HCT116 (cell line): ENCODE measurements at places on chromosomes 5 and 9. TPM values are rescaled to one million over a fixed set of nuclear protein-coding genes. Genes with fewer than 3 reads are reported as not detected.

ANKRD31 gene
- total RNA-seq = 0.30 TPM

C5orf15 gene
- total RNA-seq = 28.8 TPM

GHR gene
- total RNA-seq = not detected

COL23A1 gene
- not detected for total RNA-seq

PTGER4 gene
- 3.0 TPM for total RNA-seq

DNA sequence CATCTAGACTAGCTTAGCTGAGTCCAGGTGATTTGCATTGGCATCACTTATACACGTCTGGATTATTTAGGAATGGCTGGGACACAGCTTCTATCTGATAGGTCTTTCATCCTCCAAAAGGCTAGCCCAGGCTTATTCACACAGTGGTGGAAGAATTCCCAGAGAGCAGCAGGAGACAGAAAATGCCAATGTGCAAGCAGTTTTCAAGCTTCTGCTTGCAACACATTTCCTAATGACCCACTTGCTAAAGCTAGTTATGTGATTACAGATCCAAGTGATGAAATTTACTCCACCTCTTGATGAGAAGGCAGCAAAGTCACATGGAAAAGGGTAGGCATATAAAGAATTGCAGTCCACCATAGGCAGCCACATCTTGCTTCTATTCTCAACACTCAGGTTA lies 44.2 kb upstream of the MAST4 start:
- H3K27me3 ChIP-seq = no peaks in the 10 kb centered on the region
- H3K27ac ChIP-seq = no peak overlapping the region
- no peaks in the 10 kb centered on the region for H3K36me3 ChIP-seq
- no peak overlapping the region for H3K4me3 ChIP-seq
- DNase-seq = no peak

DNA sequence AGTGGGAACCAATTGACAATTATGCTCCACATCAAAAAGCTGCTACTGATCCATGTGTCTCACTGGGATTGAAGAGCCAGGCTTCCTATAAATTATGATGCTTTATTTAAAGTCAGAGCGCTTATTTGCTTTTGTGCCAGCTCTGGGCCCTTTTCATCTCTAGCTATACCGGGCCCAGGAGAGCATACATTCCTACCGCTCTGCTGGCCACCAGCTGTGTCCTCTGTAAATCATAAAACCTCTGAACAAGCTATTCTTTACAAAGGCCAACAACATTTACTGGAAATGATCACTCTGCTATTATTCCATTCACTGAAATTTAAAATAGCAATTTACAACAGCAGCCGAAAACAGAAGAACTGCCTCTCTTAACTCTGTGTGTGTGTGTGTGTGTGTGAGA lies 86.6 kb downstream of the ZNF608 start:
- peak overlapping the region; percentile 78; the same call in 1 of the 2 replicates for H3K27ac ChIP-seq
- no peak overlapping the region for H3K4me3 ChIP-seq
- H3K36me3 ChIP-seq = no peaks in the 10 kb centered on the region

- no peak overlapping the region for H3K4me3 ChIP-seq
- H3K27me3 ChIP-seq = no peaks in the 10 kb centered on the region
- DNase-seq = no peak
These were observed 16.1 kb downstream of the GSN start for GRCh38 chr9:121283856-121284732.

DNA sequence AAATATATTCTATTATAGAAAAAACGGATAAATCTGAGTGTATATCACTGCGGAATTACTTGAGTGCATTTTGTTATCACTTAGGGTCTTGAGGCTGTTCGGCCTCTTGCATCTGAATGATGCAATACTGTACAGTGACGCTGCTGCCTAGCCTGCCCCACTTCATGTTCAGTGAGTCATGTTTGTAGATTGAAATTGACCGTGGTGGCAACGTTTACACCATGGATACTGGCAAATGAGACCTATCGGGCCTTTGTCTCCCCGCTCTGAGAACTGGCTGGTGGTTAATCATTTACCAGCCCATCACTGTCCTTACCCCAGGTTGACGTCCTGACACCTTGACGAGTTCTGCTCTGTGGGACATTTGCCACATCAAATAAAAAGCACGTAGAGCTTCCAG lies 510.1 kb upstream of the ADAMTS16 start:
- H3K27ac ChIP-seq = no peak overlapping the region
- no peak for DNase-seq
- no peaks in the 10 kb centered on the region for H3K27me3 ChIP-seq
- no peak overlapping the region for H3K4me3 ChIP-seq
- H3K4me1 ChIP-seq = no peaks in the 10 kb centered on the region

DNA sequence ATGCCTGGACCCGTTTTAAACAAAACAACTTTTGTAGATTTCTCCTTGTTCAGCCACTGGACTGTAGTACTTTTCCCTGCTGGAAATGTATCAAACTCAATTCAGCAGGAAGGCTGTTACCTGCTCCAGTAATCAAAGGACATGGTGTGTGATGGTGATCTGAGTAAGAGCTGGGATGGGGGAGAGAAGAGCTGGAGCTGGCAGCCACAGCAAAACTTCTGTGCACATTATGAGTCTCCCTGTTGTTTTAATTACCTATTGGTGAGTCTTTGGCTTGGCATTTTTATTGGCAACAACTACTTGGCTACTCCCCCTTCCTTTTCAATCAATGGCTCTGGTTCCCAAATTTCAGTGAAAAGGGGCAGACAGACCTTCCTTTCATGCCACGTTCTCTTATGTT lies 9.7 kb downstream of the NREP start:
- no peaks in the 10 kb centered on the region for H3K4me1 ChIP-seq
- H3K27ac ChIP-seq = no peak overlapping the region
- H3K4me3 ChIP-seq = no peak overlapping the region
- no peak for DNase-seq
- 0 out of 2 replicates have a peak, but pooled peaks cover 14% of the 10 kb centered on the region for H3K27me3 ChIP-seq
- no peaks in the 10 kb centered on the region for H3K36me3 ChIP-seq

DNA sequence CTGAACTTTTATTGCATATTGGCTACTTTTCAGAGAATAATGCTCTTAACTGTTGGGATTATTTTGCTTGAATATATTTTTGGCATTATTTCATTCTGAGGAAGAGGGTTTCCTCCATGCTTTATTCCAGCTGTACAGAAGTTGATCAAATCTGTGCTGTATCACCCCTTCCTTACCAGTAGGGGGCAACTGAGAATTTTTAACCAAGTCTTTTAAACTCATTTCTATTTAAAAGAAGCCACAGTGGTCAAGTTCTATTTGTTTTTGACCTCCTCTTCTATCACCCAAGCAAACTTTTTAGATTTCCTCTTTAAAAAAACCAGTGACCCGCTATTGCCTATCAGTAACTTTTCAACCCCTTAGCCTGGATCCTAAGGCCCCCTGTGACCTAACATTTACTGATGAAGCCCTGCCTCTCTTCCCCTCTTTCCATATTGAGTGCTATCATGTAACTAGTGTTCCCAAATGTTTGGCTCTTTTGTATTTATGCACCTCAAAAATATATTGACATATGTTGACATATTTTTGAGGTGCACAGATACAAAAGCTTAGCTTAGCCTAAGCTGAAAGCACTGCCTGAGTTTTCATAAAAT lies 80.6 kb downstream of the FBXO4 start:
- no peak overlapping the region for H3K4me3 ChIP-seq
- H3K36me3 ChIP-seq = no peaks in the 10 kb centered on the region
- H3K27ac ChIP-seq = no peak overlapping the region

DNA sequence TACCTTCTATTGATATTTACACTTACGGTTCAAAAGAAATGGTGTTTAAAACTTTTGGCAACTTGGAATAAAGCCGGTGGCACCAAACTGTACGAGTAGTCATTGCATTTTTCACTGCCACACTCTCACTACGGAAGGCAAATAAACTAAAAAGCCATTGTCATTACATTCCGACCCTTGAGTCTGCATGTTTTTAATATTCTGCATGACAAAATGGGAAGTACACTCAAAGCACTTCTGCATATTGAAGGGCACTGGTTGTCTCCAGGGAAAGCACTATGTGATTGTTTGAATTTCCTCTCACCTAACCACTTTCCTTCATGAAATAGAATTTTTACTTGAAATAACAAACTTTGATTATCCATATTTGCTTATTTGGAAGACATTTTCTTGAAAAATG lies 426.3 kb downstream of the CETN3 start:
- H3K27me3 ChIP-seq = no peaks in the 10 kb centered on the region
- no peaks in the 10 kb centered on the region for H3K4me1 ChIP-seq
- H3K27ac ChIP-seq = no peak overlapping the region
- H3K4me3 ChIP-seq = no peak overlapping the region
- H3K36me3 ChIP-seq = no peaks in the 10 kb centered on the region

DNA sequence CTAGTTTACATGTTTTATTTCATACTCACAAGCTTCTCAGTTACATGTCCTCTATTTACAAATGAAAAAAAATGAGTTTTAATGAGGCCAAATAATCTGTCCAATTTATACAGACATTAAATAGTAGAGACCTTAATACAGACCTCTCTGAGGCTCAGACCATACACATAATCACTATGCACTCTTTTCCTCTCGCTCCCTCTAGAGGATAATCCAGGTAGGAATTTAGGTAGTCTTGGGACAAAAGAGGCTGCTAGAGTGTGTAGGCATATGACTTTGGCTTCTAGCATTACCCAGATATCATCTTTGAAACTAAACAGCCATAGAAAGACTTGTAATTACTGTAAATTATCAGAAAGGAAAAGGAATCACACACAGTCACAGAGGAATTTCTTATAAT lies 444.7 kb downstream of the HINT1 start:
- no peaks in the 10 kb centered on the region for H3K36me3 ChIP-seq
- H3K27me3 ChIP-seq = no peaks in the 10 kb centered on the region
- no peak overlapping the region for H3K4me3 ChIP-seq
- peak; percentile 45 for DNase-seq
- H3K4me1 ChIP-seq = no peaks in the 10 kb centered on the region
- H3K27ac ChIP-seq = no peak overlapping the region
